ENCODE measurements at places on chromosomes 2 and 18. TPM values are rescaled to one million over a fixed set of nuclear protein-coding genes. Genes with fewer than 3 reads are reported as not detected.

GRCh38 chr18:72700961-72701710, 157.0 kb upstream of the CBLN2 start:
- peak; percentile 42 for DNase-seq

DNA sequence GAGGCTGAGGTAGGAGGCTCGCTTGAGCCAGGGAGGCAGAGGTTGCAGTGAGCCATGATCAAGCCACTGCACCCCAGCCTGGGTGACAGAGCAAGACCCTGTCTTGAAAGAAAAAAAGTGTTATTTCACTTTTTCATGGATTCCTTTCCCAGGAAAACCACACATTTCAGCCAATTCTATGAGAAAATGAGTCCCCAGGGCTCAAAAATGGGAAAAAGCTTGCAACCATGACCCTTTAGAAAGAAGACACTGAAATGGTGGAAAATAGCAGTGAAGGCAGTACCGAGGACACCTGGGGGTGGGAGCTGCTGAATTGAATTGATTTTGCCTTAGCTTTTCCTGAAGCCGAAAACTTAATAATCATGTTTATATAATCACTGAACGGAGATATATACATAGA, 284.2 kb upstream of the HDAC4 start:
- no peak for DNase-seq

- no peak for DNase-seq
Observed at GRCh38 chr2:43026426-43027096, 199.8 kb downstream of the ZFP36L2 start.

GRCh38 chr2:239273280-239274234, 127.3 kb downstream of the HDAC4 start:
- DNase-seq, result no peak

DNA sequence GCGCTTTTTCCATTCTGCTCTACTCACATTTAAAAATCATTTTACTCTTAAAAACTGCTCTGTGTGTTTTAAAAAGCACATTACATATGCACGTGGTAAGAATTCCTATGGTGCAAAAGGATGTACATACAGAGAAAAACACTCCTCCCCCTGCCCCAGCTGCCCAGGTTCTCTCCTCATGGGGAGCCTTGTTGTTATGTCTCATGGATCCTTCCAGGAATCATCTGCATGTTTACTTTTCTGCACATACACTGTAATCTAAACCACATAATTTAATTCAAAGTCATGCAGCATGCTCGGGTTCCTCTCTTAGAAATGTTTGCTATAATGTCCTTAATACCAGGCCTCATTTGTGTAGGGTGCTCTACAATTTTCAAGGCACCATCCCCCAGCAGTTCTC, 243.3 kb downstream of the LOXHD1 start:
- no peak for DNase-seq

GRCh38 chr18:24726727-24727492, 266.5 kb downstream of the HRH4 start:
- peak; percentile 79 for DNase-seq

DNA sequence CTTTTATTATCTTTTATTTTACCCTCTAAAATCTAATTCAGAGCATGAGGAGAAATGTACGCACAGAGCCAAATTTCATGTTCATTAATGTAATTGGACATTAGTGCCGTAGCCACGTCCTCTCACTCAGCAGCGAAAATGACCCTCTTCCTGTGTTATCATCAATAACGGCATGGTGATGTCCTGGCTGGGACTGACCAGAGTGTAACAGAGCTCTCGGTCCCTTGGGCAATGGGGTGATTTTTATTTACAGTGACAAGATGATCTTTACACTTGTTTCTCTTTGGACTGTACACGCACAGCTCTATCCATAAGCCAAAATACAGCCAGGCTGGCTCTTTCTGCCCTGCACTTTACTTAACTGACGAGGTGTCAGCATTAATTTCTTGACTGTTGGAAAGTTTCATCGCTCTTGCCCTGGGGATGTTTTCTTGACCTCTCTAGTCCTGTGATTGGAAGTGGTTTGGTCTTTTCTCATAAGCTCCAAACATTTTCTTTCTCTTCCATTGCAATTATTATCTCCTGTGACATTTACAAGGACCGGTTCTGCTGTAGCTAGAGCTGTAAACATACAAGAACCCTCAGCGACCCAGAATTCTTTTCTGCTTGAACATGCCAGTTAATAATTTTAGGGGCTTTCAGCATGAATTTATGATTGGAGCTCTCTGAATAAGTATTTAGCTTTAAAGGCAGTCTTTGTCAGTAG, 308.0 kb upstream of the PIK3C3 start:
- DNase-seq, result no peak

GRCh38 chr2:207991944-207992343, 33.4 kb downstream of the PLEKHM3 start:
- DNase-seq, result no peak

- peak; percentile 73 for DNase-seq
Observed at GRCh38 chr18:62118328-62118727, 68.5 kb downstream of the PIGN start.

DNA sequence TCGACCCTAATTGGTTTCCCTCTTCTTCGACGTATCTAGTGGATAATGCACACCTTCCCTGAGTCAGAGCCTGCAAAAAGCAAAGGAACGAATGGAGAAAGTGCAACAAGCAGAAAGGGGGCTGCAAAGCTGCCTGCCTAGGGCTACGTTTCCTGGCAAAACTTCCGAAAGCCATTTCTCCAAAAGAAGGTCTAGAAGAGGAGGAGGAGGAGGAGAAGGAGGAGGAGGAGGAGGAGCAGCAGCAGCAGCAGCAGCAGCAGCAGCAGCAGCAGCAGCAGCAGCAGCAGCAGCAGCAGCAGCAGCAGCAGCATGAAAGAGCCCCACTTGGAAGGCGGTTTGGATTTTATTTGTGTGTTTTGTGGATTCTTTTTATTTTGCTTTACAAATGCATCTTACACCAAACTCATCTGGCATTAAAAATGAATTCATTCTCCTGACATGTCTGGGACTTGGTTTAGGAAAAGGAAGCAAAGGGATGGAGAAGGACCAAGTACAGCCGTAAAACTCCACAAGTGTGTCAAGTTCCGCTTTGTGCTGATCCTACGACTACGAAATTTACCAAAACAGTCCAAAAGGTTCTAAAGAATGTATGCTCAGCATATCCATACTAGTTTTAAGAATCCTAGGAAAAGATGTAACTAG, 2.0 kb downstream of the TCF4 start:
- DNase-seq, result peak; percentile 49

- DNase-seq, result no peak
Observed at GRCh38 chr2:238499731-238500580, 73.2 kb downstream of the ASB1 start.

GRCh38 chr2:127893033-127893432, 7.3 kb upstream of the AMMECR1L start:
- no peak for DNase-seq

- no peak for DNase-seq
Observed at GRCh38 chr2:32801741-32802140, 145.0 kb upstream of the LTBP1 start.

DNA sequence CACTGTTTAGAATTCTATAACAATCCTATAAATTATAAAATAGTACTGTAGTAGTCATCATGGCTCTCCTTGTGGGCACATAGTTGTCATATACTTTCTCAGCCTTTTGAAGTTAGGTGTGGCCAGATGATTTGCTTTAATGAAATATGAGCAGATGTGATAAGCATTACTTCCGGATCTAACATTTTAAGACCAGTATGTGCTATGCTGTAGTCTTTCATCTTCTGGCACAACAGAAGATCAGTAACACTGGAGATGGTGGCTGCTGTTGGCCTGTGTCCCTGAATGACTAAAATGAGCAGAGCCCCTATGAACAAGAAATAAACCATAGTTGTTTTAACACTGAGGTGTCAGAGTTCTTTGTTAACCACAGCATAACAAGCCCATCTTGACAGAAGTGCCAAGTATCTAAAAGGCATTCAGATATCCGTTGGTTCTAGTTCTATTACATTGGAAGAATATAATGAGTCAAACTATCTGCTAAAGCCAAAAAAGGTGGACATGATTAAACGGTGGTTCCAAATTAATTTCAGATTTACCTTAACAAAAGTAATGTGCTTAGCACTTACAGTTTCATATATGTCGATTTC, 6.3 kb downstream of the MEX3C start:
- DNase-seq, result peak; percentile 7

DNA sequence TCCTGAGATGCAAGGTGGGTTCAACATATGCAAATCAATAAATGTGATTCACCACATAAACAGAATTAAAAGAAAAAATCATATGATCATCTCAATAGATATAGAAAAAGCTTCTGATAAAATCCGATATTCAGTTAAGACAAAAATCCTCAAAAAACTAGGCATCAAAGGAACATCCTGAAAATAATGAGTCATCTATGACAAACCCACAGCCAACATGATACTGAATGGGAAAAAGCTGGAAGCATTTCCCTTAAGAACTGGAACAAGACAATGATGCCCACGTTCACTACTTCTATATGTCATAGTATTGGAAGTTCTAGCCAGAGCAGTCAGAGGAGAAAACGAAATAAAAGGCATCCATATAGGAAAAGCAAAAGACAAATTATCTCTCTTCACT, 80.4 kb downstream of the MYO3B start:
- peak; percentile 4 for DNase-seq

DNA sequence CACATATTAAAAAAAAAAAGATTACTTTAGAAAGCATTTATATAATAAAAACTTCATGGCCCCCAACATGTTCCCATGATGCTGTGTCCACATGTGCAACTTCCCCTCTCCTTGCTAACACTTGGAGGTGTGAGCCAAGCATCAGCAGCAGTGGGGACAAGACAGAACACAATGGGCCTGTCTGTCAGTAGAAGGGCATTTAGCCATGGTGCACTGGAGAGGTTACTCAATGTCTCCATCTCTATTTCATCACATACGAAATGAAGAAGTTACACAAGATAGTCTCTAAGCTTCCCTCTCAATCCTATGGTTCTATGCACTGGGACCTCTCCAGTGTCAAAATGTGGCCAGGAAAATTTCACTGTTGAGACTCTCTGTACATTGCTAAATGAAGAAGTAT, 2.5 kb downstream of the VIT start:
- DNase-seq, result peak; percentile 26

- DNase-seq, result no peak
Observed at GRCh38 chr2:121819846-121820245, 64.4 kb downstream of the TSN start.

GRCh38 chr2:53911434-53912189, 51.8 kb upstream of the GPR75 start:
- DNase-seq, result peak; percentile 2

DNA sequence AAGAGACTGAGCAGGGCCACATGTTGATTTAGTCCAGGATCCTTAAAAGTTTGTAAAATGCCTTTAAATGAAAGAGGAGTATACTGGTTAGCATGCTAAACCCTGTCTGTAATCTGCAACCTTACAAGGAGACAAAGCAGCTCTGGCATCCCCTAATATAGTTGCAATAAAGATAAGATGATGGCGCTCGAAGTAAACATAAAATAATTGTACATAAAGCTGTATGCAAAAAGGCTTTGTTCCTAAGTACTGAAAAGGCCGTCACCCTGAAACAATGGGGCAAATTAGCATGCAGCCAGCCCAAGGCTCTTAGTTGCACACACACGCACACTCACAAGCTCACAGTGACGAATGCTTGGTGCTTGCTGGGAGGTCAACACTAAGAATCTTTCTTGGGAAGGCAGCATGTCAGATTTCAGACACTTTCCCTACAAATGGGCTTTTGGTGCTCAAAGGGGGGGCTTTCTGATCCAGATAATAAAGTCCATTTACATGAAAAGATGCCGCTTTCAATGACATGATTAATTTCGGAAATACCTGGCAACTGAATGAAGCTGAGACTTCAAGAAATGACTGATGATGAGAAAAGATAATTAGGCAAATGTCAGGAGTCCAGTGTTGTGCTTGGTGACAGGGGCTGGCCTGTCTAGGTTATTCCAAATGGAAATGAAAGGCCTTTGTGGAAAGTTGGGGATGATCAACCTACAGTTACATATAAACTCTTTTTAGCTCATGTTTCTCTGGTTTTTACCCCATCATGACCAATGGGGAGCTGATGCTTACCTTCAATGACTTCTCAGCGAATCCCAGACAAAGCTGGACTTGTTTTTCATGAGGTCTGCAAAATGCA, 370.3 kb downstream of the MEIS1 start:
- no peak for DNase-seq

GRCh38 chr2:195658541-195658890, 1.5 kb downstream of the SLC39A10 start:
- peak; percentile 80 for DNase-seq

DNA sequence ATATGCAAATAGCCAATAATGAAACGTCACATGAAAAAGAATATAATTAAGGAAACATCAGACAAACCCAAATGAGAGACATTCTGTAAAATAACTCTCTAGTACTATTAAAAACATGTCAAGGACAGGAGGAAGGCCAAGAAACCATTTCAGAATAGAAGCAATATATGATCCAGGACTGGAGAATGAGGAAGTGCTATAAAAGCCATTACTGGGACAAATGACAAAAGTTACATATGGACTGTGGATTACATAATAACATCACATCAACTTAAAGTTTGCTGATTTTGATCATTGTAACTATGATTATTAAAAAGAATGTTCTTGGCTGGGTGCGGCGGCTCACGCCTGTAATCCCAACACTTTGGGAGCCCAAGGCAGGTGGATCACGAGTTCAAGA, 81.3 kb downstream of the CRACDL start:
- DNase-seq, result no peak

GRCh38 chr2:231932711-231932970, 6.4 kb upstream of the NPPC start:
- no peak for DNase-seq

DNA sequence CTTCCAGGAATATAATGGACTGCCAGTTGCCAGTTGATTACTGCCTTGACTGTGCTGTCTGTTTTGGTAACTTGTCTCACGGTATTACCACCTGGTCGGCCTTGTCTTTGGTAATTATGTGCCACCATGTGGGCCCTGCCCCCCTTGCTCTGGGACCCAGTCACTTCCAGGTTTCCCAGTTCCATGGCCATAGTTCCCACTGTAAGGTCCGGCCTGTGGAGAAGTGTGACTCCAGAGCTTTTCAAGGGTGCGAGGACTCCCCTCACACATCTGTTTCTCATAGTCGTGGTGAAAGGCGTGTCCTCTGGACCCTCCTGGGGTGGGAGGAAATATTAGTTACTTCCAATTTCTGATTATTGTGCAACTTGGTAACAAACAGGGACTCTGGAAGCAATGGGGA, 150.5 kb downstream of the SEPTIN10 start:
- DNase-seq, result no peak

DNA sequence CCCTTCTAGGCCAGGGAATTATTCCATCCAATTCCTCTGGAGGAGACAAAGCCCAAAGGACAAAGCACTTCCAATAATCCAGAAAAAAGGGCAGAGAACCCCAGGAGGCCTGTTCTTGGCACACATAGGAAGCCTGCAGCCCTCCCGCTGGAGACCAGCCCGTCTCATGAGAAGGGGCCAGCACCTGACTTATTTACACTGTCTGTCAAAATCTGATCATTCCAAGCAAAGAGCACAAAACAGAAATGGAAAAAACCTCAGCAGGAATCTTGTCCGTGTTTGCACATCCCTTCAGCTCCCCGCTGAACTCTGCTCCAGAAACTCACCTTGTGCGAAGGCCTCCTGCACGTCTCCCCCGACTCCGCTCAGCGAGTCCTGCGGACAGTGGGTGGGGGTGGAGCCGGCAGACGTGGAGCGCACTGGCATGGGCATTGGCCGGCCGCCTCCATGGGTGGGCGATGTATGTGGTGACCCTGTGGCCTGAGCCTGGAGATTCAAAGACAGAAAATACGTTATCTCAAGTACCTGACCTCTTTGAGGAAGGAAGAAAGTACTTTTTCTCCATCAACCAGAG, 46.2 kb upstream of the DNMT3A start:
- DNase-seq, result no peak

Gene COPS9
- polyA plus RNA-seq, result 350 TPM

Gene TSHZ1
- polyA plus RNA-seq, result 2.4 TPM

Gene ACMSD
- polyA plus RNA-seq, result not detected

Gene LCT
- not detected for polyA plus RNA-seq

Gene KYNU
- not detected for polyA plus RNA-seq

Gene TSPYL6
- polyA plus RNA-seq, result not detected

Gene POTEC
- polyA plus RNA-seq, result not detected

Data from GM23248 (cell line).